ENCODE measurements at places on chromosomes 3 and 15.

DNA sequence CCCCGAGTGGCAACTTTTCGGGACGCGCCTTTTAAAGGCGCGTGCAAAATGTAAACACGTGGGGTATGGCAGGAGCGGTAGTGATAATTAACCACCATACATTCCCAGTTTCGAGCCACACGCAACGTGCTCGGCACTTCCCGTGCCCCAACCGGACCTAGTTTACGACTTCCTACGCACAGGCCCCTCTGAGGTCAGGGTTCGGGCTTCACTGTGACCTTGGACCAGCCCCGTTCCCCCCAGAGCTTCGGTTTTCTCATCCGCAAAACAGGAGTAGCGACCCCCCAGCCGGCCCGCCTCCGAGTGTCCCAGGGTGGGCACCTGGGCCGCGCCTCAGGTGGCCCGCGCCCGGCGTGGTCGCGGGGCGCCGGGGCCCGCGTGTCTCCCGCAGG lies 451 bp downstream of the CHCHD4 start:
- DNase-seq, result peak; percentile 57

DNA sequence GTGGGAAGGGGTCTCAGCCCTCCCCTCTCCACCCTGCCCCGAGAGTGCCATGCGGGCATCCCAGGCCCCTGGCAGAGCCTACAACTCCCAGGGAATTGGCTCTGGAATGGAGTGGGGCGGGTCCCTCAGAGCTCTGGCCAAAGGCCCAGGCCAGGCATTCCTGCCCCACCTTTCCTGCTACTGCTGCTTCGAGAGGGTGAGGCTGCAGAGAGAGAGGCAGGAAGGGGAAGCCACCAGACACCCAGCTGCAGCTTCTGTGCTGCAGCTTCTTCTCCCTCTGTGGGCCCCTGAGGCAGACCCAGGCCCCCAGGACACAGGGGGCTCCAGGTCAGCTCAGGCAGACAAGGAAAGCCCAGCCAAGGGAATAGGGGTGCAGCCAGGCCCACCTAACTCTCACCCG lies 2.7 kb downstream of the ALS2CL start:
- no peak for DNase-seq

- no peak for DNase-seq
These were observed 74.1 kb upstream of the MELTF start for GRCh38 chr3:197103766-197104165.

DNA sequence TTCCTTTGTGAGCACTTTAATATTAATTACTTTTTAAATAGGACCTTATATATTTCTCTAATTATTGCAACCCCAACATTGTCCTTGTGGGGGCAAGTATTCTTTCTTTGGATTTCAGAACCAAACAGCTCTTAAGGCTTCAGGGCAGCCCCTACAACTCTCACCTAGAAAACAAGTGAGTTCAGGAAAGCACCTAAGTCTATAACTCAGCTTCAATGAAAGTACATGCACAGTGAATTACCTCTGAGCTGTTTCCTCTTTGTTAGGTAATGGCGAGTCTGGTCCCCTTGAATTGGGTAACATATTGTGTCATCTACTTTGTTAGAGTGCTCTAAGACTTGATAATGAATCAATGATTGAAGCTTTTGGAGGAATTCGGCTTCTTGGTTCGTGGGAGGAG lies 545.7 kb downstream of the NLGN1 start:
- no peak for DNase-seq

DNA sequence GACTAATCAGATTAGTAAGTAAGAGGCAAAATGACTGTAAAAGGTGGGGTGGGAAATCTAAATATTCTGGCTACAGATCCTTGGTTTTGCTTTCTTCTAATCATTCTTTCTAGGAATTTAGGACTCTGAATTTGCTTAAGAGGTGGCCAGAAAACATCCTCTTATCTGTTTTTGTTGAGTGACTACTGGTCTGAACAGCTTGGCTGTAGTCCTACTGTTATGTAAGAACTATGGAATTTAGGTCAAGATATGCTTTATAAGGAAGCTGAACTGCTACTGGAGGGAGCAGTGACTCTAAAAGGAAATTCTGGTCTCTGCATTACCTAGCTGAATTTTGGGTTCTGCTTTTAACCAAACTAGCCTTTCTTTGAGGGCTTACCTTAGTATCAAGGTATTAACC lies 33.5 kb upstream of the CSPG5 start:
- DNase-seq, result no peak

- DNase-seq, result peak; percentile 33
These were observed 2.9 kb downstream of the XPC start for GRCh38 chr3:14175383-14176037.

GRCh38 chr3:3264796-3265195 lies 85.3 kb upstream of the CRBN start:
- no peak for DNase-seq

GRCh38 chr3:95627293-95627692 lies 1187.1 kb upstream of the EPHA6 start:
- no peak for DNase-seq

- no peak for DNase-seq
These were observed 42.1 kb downstream of the SPATA16 start for GRCh38 chr3:173098959-173099358.

GRCh38 chr15:100147828-100148227 lies 193.9 kb downstream of the ADAMTS17 start:
- no peak for DNase-seq

DNA sequence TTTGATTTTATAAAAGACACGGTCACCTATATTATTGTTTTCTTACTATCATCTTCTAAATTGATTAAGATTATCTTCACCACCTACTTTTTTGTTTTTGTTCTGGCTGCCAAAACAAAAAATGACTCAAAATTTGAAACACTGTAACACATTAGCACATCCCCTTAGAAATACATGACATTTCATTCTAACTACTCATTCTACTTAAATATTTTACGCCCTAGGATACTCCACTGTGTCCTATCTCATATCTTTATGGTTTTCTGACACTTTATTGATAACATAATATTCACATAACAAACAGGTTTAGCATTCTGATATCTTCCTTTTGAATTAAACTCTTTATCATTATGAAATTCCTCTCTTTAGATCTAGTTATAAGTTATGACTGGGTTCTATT lies 656.2 kb downstream of the GBE1 start:
- no peak for DNase-seq

DNA sequence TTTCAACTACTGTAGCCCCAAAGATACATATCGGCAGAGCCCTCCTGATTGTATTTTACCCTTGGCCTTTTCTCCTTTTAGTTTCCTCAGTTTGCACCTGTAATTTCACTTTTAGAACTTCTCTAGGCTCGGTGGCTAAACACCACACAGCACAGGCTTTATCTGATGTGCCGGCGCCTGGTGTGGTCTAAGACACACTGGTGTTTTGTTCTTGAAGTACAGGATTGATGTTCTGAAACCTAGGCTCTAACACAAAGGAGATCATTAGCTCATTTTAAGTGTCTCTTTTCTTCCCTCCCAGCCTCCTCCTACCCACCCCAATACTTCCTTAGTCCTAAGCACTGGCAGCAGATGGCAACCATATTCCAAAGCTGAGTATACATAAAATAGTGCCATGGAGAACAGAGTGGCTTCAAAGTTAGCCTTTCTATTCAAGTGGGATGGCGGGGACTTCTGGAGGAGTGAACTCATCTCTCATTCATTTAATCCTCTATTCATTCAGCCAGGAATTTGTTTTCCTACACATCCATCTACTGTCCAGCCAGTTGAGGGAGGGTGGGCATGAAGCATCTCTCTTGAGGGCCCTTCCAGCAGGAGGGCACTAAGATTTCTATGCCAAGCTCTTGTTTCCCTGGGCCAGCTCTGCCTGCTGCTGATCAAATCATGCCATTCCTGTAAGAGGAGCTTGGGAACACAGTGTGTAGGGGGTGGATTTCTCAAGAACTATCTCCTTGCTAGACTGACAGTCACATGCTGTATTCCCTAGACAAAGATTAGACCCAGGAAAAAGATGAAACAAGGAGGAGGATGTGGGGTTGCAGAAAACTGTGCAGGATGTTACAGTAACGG lies 71.2 kb downstream of the TIGIT start:
- DNase-seq, result no peak

DNA sequence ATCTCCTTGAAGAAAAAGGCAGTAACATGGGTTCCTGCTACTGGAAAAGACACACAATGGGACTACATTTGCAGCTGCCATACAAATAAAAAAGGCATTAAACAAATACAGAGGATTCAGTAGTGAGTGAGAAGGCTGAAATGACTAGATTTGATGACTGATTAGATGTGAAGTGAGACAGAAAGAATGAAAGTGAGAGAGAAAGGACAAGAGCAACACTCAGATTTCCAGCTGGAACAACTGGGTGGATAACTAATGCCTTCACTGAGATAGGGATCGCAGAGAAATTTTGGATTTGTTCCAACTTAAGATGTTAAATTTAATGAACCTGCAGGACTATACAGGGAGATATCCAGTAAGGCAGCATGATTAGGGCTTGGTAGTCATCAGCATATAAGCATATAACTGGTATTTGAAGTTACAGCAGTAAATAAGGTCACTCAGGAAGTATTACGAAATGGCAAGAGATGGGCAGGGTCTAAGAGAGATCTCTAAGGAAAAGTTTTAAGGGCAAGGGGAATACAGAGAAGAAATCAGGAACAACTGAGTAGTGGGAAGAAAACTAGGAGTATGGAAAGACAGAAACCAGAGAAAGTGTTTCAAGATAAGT lies 8.2 kb downstream of the OSBPL11 start:
- no peak for DNase-seq

DNA sequence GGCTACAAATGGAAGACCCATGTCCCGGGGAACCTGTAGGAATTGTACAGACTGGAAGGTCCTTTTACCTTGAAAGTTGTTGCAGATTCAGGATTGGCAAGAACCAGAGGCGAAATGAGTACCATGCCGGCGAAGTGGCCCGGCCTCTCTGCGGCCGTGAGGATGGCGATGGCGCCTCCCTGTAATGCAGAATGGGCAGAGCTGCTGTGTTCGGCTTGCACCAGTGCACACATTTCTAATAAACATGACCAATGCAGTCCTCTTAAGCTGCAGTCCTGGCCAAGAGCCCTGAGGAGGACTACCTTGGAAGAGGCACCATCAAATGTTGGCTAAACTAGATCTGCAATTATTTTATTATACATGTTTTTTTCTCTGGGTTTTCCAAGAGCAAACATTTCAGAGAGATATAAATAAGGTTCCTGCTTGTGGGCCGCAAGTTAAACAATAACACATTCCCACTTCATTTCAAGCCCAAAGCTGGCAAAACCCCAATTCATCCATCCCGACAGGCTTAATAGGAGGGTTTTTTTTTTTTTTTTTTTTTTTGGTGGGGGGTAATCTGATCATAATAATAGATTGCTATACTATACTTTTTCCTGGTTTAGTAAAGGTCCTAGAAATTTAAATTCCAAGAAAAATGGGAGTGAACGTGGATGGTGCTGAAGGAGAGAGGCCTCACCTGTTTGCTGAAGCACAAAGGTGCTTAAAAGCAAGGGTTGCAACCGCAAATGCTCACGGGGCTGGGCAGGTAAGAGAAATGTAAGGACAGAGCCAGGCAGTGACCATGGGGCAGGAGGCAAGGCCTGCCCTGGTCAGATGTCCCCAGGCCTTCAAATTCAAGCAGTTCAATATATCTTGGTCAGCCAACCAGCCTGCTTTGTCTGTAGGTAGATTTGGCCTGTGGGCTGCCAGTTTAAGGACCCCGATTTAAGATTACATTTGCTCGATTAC lies 48.5 kb downstream of the ABTB1 start:
- no peak for DNase-seq

GRCh38 chr3:20173844-20174410 lies 12.1 kb downstream of the SGO1 start:
- no peak for DNase-seq

- no peak for DNase-seq
These were observed 55.7 kb upstream of the CP start for GRCh38 chr3:149277331-149277813.

GRCh38 chr15:63107895-63108546 lies 13.6 kb upstream of the LACTB start:
- no peak for DNase-seq

- no peak for DNase-seq
These were observed 13.2 kb downstream of the KIF7 start for GRCh38 chr15:89642106-89642505.

- no peak for DNase-seq
These were observed 3.0 kb downstream of the HEG1 start for GRCh38 chr3:125052624-125053303.

GRCh38 chr3:53938645-53939044 lies 47.0 kb upstream of the SELENOK start:
- DNase-seq, result no peak

GRCh38 chr3:44321335-44321734 lies 17.2 kb upstream of the TCAIM start:
- no peak for DNase-seq

DNA sequence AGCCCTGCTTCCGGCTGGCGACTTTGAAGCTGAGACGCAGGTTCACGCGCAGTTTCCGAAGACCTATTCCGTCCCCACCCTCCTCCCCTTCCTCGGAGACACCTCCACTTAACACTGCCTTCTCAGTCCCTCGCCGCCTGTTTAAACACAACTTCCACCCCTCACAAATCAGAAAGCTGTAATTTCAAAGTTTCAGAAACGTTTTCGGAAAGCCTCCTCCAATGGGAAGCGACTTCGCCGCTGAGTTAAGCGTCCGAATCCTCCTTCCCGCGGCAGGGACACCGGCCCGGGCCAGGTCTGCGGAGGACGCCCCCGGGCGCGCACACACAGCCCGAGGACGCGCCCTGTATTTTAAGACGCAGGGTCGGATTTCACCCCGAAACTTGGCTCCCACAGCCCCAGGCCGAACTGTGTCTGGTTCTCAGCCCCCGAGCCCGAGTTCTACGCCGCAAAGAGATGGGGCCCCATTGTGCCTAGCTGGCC lies 559 bp upstream of the LRRN1 start:
- peak; percentile 8 for DNase-seq
